ENCODE measurements at places on chromosomes 1 and 21.

DNA sequence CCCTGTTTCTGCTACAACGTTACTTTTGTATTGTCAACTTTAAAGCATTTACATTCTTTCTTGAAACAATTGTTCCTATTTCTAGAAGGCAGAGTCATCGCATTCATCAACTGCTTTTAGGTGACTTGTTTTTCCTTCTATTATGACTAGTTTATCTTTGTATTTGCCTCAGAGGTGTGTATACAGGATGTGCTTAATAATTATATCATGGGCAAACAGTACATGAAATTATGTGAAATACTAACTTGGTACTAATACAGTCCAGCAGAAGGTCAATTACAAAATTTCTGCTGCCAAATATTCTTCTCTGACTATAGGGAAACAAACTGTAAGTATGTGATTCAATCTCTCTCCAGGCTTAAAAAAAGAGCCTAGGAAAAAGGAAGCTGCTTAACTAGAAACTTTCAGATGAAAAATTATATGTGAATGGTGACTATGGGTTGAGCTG is 101.6 kb downstream of the C4BPA start:
- DNase-seq: no peak

DNA sequence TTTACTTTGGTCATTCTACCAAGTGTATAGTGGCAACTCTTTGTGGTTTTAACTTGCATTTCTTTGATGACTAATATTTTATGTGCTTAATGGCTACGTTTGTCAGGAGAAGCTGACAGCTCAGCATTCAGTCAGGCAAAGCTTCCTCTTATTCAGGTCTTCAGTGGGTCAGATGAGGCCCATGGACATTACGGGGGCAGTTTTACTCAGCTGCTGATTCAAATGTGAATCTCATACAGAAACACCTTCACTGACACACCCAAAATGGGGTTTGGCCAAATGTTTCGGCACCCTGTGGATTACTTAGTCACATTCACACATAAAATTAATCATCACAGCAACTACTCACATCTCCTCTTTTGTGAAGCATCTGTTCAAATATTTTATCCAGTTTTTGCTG is 104.9 kb upstream of the PLD5 start:
- DNase-seq: no peak

- DNase-seq: no peak
These were observed 19.4 kb downstream of the ABCG1 start for GRCh38 chr21:42238185-42238934.

GRCh38 chr1:46830665-46831322 is 31.9 kb downstream of the CYP4B1 start:
- no peak for DNase-seq

- no peak for DNase-seq
These were observed 10.3 kb upstream of the AGTRAP start for GRCh38 chr1:11725616-11726015.
